Activated CD4-positive, alpha-beta T cell treated with anti-CD3 and anti-CD28 coated beads for 4 hours (primary cell): ENCODE measurements at places on chromosomes 3 and 15.

DNA sequence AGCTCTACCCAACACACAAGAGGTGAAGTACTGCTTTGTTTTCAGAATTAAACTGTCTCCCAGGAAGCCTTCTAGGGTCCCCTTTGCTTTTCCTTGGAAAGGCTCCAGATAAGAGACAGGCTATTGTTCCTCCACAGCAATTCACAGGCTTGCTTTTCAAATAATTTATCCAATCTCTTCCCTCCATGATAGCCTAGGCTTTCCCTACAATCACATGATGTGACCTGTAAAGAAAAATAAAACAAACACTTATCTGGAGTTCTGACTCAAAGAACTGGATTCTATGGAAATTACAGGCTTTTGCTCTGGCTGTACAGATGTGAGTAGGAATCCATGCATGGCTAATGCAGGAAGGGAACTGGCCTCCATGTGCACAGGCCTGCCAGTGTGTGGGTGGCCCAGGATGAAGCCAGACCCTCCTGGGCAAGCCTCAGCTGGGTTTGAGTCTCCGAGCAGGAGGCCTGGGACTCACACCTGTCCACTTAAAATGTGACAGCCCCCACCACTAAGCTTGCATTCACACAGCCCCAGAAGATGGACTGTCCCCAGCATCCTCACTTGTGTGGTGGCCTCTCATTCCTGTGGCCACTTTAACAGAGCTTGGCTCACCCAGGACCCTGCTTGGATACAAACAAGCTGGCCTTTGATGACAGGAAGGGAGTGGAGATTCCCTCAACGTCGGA lies 75.8 kb upstream of the LEKR1 start:
- DNase-seq, result no peak

- DNase-seq, result no peak
Observed at GRCh38 chr3:41846850-41847249, 115.1 kb downstream of the ULK4 start.

DNA sequence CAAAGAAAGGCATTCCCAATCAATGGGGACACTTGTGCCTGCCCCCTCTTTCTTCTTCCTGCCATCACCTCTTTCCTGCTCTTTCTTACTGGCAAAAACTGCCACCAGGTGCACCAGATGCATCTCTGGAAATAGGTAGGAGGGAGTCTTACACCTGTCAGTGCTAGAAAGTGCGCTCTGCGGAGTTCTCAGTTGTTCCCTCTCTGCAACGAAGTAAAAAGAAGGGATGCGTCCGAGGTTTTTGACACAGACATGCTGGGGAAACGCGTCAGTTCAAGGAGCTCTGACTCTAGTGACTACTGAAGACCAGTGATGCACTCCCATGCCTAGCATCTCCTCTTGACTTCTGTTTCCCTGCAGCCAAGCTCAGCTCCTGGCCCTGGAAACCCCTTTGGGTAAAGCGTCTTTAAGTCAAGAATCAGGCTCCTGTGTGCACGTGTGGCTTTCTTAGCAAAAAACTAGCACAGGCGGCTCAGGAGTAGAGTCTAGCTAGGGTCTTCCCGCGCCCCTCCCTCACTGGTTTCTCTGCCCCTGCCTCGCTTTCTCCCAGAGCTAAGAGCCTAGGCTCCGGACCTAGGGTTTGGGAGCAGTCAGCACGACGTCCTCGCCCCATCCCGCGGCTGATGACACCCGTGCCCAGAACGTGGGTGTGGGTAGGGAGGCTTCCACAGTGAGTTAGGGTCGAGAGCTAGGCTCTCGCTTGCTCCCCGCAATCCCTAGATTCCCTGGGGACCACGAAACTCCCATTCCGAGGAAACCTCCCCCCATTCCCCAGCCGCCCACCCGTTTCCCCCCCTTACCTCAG lies 564 bp upstream of the GRM7 start:
- no peak for DNase-seq

GRCh38 chr3:165347526-165347925 lies 151.3 kb upstream of the SLITRK3 start:
- no peak for DNase-seq

- DNase-seq, result no peak
Observed at GRCh38 chr3:106403371-106404145, 534.7 kb upstream of the CBLB start.

- DNase-seq, result no peak
Observed at GRCh38 chr3:98532275-98532637, 478 bp downstream of the GPR15 start.

GRCh38 chr15:75921732-75922703 lies 18.3 kb downstream of the FBXO22 start:
- peak; percentile 14 for DNase-seq

GRCh38 chr3:40350529-40350928 lies 36.5 kb upstream of the ENTPD3 start:
- no peak for DNase-seq

- no peak for DNase-seq
Observed at GRCh38 chr3:38598791-38599190, 50.7 kb downstream of the SCN5A start.

- DNase-seq, result no peak
Observed at GRCh38 chr3:71299160-71299559, 284.4 kb downstream of the FOXP1 start.

DNA sequence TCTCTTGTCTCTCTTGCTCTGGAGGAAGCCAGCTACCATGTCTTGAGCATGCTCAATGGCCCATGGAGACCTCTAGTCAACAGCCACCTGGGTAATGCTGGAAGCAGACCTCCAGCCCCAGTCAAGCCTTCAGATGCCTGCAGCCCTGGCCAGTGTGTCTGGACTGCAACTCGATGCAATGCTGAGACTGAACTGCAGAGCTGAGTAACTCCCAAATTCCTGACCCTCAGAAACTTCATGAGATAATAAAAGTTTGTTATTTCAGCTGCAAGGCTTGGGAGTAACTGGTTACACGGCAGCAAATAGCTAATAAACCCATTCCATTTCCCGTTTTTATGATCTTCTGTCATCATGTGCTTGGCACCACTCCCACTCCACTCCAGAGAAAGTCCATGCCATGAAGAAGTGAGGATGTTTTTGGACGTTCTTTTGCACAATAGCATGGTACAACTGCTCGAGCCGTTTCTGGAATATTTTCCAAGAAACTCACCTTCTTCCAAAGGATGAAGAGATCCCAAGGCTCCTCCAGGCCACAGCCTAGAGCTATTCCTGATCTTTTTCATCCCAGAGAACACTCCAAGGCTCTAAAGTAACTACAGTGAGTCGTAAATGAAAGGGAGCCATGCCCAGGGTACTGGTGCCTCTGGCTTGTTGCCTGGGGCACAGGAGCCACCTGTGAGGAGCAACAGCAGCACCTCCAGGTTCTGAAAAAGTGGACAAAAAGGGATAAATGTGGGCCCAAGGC lies 72.0 kb upstream of the KLF13 start:
- DNase-seq, result no peak

DNA sequence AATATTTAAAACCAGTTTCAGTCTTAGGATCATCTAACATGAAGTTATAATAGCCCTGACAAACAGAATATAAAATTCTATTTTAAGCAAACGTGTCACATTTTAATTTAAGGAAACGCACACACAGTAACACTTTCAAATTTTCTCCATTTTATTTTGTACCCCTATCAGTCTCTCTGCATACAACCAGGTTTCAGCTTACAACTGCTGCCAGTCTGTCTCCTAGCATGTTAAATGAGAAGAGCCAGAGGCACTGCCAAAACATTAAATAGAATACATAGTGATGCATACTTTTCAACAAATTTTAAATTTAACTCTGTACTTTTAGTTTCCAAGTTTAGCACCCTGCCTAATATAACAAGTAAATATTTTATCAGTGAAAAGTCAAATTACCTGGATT lies 60.8 kb downstream of the UACA start:
- DNase-seq, result no peak

GRCh38 chr3:189144645-189145044 lies 27.1 kb upstream of the TPRG1 start:
- peak; percentile 19 for DNase-seq

GRCh38 chr3:113695786-113696645 lies at the start of gene USF3:
USF3 (minus strand) TSS chr3:113696642; CDS start chr3:113674878, 21,764 bp downstream.
- DNase-seq, result peak; percentile 76

DNA sequence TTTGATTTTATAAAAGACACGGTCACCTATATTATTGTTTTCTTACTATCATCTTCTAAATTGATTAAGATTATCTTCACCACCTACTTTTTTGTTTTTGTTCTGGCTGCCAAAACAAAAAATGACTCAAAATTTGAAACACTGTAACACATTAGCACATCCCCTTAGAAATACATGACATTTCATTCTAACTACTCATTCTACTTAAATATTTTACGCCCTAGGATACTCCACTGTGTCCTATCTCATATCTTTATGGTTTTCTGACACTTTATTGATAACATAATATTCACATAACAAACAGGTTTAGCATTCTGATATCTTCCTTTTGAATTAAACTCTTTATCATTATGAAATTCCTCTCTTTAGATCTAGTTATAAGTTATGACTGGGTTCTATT lies 656.2 kb downstream of the GBE1 start:
- DNase-seq, result no peak

- no peak for DNase-seq
Observed at GRCh38 chr3:128297401-128298138, 144.3 kb downstream of the EEFSEC start.

- no peak for DNase-seq
Observed at GRCh38 chr3:189975391-189975990, 145.2 kb downstream of the P3H2 start.

- DNase-seq, result no peak
Observed at GRCh38 chr15:80558631-80559319, 136.3 kb upstream of the ABHD17C start.

DNA sequence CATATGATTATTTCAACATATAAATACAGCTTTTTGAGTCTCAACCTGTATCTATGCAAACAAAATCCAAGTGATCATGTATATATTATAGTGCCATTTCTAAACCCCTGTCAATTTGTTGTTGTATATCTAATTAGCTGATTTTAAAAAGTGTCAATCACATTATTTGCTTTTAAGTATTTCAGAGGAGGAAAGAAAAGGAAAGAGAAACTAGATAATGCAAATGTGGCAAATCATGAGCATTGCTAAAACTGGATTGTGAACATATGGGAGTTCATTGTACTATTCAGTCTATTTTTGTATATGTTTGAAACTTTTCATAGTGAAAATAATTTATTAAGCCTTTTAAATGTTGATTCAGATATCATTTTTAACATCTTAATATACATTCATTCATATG lies 190.7 kb downstream of the ZIC4 start:
- no peak for DNase-seq

DNA sequence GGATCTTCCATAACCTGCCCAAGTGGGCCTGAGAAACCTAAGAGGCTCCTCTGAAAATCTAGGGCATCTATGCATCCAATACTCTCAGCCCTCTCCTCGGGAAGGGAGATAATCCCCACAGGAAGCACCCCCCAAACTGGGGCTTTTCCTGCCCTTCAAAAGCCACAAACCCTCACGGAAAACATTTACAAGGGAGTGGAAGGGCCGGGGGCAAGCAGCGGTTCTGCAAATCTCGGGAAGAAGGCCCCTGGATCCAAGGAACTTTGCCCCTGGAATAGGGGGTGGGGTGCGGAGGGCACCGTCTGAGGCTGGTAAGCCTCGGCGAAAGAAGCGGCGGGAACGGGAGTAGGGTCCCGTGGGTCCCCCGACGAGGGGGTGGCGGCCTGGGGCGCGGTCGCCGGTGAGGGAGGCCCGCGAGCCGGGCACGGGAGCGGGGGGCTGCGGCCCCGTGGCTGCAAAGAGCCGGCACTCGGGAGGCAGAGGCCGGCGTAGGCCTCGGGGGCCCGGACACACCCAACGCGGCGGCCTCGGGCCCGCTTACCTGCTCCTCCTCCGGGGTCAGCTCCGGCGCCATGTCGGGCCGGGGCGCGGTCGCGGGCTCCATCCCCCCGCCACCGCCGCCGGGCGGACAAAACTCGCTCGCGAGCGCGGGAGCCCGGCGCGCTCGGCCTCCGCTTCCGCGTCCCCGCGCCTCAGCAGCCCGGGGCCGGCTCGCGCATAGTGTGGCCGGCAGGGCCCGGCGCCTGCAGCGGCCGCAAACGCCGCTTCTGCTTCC lies 755 bp downstream of the PTPN9 start:
- DNase-seq, result peak; percentile 1

GRCh38 chr3:184914628-184915027 lies 102.7 kb downstream of the VPS8 start:
- DNase-seq, result no peak

GRCh38 chr15:56732886-56733135 lies 498 bp downstream of the ZNF280D start:
- no peak for DNase-seq

DNA sequence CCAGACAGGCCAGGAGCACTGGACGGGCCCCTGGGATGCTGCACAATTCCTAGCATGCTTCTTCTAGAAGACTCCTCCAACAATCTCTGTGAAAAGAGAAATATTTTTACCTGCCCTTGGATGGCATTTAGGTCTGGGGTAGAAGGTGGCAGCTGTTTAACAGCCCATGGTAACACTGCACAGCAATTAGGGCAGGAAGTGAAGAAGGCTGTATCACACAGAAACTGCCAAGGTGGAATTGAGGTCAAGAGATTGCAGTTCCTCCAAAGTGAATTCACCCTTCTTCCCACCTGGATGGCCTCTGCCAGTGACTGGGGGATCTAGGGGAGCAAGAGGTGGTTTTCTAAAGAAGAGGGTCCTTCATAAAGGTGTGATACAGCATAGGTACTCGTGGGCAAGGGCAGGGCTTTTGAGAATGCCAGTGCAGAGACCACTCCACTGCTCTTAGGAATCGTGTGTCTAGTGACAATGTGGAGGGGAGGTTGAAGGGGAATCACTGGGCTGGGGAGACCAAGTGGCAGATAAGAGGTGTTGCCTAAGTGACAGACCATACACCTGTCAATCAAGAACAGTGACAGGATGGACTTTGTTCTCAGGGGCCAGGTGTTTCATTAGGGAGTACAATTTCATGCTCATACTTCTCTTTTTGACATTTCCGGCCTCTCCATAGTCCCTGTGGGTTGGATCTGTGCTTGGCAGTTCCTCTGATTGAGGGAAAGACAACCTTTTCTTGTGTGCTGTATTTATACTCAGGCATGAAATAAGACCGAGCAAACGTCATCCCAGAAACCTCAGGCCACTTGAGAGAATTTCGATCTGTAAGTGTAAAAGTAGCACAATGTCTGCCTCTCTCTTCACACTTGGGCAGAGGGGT lies 83.5 kb upstream of the BCL6 start:
- DNase-seq, result no peak

DNA sequence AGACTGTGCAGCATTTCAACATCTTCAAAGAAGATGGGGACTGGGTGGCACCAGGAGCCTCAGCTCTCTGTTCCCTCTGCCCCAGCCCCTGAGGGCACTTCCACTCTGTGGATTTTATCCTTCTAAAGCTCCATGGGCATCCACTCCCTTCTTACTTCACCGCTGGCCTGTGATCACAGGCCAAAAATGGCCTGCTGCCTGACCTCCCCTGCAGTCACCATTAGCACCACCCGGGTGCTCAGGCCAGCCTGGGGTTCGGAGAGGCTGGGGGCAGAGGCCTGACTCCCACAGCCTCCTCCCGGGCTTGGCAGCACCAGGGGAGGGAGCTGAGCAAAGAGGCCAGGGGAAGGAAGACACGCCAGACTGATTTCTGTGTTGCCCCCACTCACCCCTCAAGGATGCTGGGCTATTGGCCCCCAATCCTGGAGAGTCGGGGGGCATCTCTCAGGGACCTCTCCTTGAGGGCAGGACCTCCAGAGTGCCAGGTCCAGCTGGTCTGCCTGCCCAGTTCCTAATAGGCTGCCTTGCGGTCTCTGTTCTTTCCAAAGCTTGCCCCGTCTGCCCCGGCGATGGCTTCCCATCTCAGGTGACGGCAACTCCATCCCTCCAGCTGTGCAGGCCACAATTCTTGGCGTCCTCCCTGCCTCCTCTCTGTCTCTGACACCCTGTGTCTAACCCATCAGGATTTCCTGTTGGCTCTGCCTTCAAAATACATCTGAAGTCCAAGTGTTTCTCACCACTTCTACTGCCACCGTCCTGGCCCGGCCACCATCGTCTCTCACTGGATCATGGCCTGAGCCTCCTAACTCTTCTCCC lies 67.1 kb downstream of the EXOG start:
- no peak for DNase-seq
